ENCODE measurements at places on chromosomes 13 and 19.

DNA sequence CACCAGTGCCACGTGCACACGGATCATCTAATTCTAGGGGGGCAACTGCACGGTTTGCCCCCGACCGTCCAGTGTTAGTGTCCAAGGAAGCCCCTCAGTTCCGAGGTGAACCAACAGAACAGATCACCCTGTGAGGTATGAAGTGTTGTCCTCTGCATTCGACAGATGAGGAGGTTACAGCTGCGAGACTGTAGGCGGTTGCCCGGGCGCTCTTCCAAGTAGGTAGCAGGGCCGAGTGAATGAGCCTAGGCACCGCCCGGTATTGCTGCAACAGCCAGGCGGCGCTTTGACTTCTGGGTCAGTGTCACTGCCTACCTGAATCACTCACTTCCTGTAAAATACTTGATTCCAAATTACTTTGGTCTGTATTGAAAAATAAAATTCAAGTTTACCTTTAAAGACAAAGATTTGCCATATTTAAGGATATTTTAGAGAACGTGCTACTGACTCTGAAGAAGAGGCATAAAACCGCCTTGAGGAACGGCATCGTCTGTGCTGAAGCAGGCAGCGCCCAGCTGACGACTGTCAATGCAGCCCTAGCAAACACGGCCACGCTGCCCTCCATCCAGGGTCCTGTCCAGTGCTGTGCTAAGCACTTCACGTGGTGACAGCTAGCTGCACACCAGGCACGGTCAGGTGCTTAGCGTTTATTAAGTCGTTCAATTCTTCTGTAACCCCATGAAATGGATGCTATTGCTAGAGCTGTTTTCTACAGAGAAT lies 19.3 kb upstream of the RASA3 start:
- no peak for DNase-seq

DNA sequence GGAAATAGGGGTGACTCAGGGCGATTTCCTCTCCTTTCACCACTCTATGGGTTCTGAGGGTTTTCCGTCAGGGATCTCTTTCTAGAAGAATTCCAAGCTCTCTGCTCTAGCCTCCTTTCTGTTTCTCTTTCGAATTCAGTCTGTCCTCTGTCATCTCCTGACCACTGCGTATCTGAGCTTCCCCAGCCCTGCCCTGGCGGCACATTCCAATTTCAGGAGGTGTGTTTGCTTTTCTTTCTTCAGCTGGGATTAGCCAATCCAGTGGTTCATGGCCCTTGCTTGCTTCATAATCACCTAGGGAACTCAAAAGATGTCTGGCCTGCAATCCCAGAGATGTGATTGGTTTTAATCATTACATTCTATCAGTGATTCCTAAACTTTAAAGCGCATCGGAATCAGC lies 9.4 kb downstream of the IFNL2 start:
- no peak for DNase-seq

DNA sequence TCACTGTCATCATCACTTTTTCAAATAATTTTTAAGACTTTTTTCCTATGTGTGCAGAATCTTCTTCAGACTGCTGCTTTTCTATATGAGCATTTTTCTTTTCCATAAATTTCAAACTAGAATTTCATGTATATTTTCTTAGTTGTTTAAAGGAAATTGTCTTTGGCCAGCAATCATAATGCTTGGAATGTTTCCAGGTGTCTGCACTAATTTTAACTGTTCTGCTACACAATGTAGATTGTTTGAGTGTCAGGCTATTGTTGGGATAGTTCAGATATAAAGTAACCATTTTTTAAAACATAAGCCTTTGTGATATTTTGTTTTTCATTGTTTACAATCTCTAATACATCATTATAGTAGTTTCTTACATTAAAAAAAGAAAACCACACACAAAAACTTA lies 1418.5 kb downstream of the EFNB2 start:
- no peak for DNase-seq

DNA sequence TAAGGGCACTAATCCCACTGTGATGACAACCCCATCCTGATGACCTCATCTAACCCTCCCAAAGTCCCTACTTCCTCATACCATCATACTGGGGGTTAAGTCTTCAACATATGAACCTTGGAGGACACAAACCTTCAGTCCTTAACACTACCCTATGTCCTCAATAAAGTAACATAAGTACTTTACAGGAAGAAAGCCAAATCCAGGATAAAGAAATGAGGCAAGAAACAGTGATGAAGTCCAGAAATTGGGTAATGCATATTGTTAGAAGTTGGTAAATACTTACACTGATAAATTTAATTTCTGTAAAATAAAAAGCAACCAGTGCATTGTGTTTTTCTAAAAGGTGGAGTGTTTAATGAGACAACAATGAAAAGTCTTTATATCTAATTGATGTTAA lies 284.8 kb upstream of the SOX21 start:
- DNase-seq = no peak

DNA sequence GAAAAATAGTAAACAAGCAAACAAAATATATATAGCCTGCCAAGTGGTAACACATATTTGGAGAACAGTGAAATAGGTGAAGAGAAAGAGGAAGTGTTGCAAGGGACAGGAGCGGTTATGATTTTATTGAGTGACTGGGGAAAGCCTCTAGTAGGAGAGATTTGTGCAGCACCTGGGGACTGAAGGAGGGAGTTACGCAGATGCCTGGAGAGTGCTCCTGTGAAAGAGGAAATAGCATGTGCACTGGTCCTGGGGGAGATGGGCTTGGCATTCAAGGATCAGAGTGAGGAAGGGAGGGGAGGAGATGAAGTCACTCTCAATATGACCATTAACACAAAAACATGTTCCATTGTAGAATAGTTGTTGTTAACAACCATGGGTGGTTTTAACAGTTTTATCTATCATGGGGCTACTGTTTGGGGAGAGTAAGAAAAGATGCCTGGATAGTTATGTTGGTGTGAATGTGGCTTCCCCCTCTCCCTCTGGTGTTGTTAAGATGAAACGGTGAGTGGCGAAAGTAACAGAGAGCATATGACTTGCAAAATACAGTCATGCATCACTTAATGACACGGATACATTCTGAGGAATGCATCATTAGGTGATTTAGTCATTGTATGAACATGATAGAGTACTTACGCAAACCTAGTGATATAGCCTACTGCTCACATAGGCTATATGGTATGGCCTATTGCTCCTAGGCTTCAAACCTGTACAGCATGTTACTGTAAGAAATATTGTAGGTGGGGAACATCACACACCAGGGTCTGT lies 251.7 kb upstream of the ARGLU1 start:
- DNase-seq = no peak

- DNase-seq = no peak
Measured at GRCh38 chr19:18612051-18612771, 459 bp upstream of the TMEM59L start.

GRCh38 chr19:32829345-32829896 lies 40.1 kb downstream of the SLC7A9 start:
- no peak for DNase-seq

DNA sequence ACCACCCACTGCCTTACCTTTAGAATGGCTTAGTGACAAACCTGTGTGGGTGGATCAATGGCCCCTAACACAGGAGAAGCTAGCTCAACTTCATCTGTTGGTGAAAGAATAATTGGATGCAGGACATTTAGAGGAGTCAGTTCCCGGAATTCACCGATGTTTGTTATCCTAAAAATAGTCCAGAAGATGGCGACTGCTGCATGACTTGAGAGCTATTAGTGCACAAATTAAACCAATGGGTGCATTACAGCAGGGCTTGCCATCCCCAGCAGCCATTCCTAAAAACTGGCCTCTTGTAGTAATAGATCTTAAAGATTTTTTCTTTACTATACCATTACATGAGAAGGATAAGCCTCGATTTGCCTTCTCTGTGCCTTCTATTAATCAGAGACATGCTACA lies 46.8 kb upstream of the ZNF726 start:
- no peak for DNase-seq

DNA sequence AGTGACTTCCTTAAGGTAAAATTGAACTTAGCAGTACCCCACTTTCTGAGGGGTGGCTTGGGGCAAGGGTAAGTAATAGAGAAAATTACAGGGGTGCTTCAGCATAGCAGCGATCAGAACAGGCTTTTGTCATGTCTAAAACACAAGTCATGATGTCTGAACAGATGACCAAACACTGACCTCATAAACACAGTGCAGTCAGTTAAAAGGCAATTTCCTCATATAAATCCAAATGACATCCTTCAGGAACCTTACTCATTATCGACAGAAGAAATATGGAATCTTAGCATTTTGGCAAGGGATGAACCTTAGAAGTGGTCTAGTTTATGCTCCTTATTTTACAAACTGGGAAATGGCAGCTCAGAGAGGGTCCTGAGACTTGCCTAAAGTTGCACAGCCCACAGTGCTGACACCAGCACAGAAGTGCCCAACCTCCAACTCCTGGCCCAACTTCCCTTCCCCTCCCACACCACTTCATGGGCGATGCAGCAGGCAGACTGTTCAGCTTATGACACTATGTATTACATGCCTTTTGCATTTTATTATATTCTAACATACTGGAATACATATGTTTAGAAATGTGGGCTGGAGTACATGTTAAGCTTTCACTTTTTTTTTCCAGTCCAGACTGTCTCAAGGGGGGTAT lies 3.6 kb downstream of the GJA3 start:
- no peak for DNase-seq

- no peak for DNase-seq
Measured at GRCh38 chr13:21481359-21481758, 22.3 kb upstream of the ZDHHC20 start.

- DNase-seq = no peak
Measured at GRCh38 chr13:38483623-38484022, 134.0 kb downstream of the UFM1 start.

GRCh38 chr13:20700288-20700687 lies 3.2 kb upstream of the IL17D start:
- DNase-seq = no peak

GRCh38 chr13:49064476-49064875 lies 88.8 kb downstream of the FNDC3A start:
- DNase-seq = no peak

GRCh38 chr19:16506961-16507360 lies 10.8 kb downstream of the C19orf44 start:
- no peak for DNase-seq

GRCh38 chr13:21054313-21054712 lies 7.1 kb downstream of the LATS2 start:
- DNase-seq = no peak

DNA sequence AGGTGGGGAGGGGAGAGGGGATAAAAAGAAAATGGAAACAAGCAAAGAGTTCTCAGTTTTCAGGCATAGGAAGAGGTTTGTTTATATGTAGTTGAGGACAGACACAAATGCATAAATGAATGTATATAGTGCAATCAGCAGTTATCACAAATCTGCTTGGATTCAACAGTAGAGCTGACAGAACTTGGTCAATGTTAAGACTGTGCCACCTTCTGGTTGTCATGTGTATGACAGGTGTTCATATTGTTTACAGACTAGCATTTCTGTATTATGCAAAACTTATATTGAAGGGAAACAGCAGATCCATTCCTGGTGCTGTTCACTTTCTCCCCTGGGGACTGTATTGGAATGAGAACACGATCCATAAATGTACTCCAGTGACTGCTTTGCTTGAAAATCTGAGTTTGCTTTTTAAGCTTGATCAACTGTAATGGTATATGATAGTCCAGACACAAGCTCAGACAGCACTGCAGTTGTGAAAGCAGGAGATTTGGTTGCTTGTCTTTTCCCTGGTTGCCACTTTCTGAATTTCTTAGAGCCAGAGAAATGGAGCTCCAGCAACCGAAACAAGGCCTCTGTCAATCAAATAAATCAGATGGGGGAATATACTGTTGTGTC lies 319.5 kb upstream of the OBI1 start:
- DNase-seq = peak; percentile 50

DNA sequence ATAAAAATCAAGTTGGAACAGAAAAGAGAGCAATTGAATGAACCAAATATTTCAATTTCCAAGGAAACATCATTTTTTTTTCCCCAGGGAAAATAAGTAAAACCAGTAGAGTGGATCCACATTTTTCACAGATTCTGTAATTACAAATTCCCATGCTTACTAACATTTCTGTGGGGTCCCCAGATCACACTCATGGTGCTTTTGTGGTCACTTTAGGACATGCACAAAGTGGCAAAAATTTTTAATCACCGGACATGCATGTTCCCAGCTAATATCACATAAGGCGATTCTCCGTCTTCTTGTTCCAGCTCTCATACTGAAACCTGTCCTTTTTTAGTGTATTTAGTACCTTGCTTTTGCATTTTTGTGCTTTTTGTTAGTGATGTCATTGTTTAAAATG lies 748.2 kb upstream of the SLITRK1 start:
- DNase-seq = no peak

DNA sequence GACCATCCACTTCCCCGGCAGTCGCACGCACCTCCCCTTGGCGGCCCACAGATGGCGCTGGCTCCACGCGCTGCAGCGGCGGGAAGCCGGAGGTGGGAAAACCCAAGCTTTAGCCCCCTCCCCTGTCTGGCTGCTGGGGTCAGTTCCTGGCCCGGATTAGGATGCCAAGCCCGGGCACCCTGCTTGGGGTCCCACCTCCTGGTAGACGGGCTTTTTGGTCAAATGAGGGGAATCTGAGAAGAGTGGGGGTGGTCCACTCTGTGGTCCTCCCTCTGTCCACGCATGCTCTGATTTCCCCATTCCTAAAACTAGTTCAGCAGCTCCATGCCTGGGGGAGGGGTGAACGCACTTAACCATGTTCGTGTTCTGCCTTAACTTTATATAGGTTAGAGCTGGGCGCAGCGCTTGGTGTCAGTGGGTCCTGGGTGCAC lies 8.1 kb upstream of the ADGRE2 start:
- peak; percentile 4 for DNase-seq

DNA sequence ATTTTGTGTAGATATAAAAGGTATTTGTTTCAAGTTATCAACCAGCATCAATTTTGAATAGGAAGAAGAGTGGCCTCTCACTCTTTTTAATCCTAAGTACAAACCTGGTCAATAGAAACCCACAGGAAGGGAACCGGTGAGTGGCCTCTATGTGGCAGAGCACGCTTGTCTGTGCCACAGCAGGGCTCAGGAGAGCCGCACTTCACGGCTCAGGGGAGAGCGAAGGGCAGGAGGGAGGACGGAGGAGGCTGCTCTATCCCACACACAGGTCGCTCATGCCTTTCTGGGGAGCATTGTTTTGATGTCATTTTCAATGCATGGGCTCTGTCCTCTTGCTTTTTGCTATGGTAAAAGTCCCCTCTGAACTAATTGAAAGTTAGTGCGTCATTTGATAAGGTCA lies 57.2 kb downstream of the TNFRSF19 start:
- DNase-seq = no peak
